ENCODE measurements at places on chromosomes 3 and 15. TPM values are rescaled to one million over a fixed set of nuclear protein-coding genes. Genes with fewer than 3 reads are reported as not detected.

Gene EXD1
- not detected for total RNA-seq

- DNase-seq, result no peak
Measured at GRCh38 chr3:45272828-45273470, 46.9 kb upstream of the TMEM158 start.

- no peak for DNase-seq
Measured at GRCh38 chr3:192706272-192706671, 21.1 kb downstream of the FGF12 start.

GRCh38 chr15:40472171-40472727 lies 1.5 kb downstream of the CHST14 start:
- no peak for DNase-seq

DNA sequence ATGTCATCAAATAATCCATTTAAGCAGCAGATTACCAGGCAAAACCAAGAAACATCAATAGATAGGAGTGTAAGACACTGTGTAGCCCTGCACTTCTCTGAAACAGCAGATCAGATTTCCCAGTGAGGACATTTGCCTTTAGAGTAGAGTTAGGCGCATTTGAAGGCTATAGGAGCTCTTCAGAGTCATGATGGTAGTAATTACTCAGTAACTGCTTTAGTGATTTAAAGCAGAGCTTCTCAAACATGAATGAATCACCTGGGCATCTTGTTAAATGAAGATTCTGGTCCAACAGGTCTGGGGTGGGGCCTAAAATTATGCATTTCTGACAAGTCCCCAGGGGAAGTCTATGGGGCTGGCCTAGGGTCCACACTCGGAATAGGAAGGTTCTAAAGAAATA lies 36.9 kb downstream of the THRB start:
- DNase-seq, result no peak

Gene GRM7
- not detected for total RNA-seq

DNA sequence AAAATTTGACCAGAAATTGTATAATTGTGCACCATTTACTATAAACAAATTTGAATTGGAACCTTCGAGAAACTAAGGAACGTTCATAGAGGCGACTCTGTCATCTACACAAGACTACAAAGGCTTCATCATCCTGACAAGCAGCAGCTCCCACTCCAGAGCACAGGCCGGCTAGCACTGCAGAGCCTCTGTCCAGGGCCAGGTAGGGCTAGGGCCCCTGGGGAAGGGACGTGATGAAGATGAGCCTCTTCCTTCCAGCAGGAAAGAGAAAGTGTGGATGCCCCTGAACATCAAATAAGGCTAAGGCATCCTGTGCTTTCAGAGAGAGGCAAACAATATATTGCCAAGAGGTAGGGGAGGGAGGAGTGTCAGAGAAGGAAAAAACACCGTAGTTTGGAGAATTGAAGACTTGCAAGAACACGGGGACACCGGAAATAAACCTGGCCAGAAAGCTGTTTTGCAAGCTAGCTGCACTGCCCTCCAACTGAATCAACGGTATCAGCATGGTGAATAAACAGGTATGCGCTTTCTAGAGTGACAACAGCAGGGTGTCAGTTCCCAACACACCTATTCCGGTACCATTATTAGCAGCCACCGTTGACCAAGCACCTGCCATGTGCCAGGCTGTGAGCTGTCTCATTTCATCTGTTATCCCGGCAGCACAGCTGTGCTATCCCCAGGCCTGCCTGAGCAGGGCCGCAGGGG lies 12.4 kb downstream of the XXYLT1 start:
- no peak for DNase-seq

GRCh38 chr15:72271221-72271620 lies 1.1 kb downstream of the PARP6 start:
- DNase-seq, result no peak

Measured in Daoy (cell line).